ENCODE measurements at places on chromosomes 6 and 20. TPM values are rescaled to one million over a fixed set of nuclear protein-coding genes. Genes with fewer than 3 reads are reported as not detected.

DNA sequence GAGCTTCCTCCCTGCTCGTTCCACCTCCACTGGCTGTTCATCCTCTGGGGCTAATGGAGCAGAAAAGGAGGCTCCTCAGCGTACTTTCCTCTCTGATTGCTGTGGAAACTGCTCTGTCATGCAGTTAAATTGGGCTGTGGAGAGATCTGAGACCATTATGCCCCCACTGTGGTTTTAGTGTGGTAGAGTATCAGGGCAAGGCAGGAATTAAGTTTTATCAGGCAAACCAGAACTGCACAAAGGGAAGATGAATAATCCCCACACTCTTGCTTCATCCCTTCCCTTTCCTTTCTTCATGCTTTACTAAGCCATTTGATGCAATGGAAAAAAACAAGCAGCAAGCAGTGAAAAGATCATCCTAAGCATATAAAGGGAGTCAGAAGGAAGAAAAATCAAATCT, 11.9 kb upstream of the ME1 start:
- no peak for DNase-seq
- H3K4me3 ChIP-seq, result no peak overlapping the region
- no peaks in the 10 kb centered on the region for H3K36me3 ChIP-seq
- H3K27ac ChIP-seq, result no peak overlapping the region
- peaks cover 9% of the 10 kb centered on the region for H3K4me1 ChIP-seq

DNA sequence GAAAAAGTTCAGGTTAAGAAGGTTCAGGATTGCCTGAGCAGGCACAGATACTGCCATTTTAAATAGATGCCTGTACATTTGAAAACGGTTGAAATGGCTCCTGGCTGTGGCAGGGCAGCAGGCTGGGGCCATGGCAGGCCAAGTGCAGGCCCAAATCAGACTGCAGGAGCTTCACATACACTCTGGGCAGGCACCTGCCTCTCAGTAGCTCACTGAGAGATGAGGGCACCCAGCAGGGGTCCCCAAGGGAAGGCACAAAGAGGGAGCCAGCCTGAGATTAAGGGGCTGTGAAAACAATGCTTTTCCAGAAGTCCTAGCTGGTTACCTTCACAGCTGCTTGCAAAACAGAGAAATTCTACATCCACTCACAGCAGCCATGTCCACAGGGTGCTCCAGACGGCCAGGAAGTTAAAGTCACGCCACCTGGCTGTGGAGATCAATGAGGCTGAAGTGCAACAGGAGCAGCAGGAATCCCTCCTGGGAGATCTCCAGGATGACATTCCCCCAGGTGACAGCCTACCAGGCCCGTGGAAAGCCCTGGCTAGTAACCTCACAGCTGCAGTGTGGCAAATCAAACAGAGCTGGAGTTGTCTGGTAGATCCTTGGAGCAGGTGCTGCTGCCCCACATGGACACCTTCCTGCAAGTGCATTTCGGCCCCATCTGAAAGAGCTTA, 6.2 kb upstream of the RAET1E start:
- no peaks in the 10 kb centered on the region for H3K4me1 ChIP-seq
- no peak overlapping the region for H3K4me3 ChIP-seq
- H3K27me3 ChIP-seq, result no peaks in the 10 kb centered on the region
- peaks cover 4% of the 10 kb centered on the region for H3K36me3 ChIP-seq

- H3K27me3 ChIP-seq, result peaks cover 30% of the 10 kb centered on the region
- H3K4me1 ChIP-seq, result no peaks in the 10 kb centered on the region
- H3K36me3 ChIP-seq, result no peaks in the 10 kb centered on the region
- H3K4me3 ChIP-seq, result no peak overlapping the region
These were observed 19.4 kb downstream of the RSPO4 start for GRCh38 chr20:982754-983153.

- DNase-seq, result no peak
- H3K4me3 ChIP-seq, result no peak overlapping the region
- H3K27ac ChIP-seq, result no peak overlapping the region
- H3K36me3 ChIP-seq, result no peaks in the 10 kb centered on the region
- no peaks in the 10 kb centered on the region for H3K27me3 ChIP-seq
These were observed 10.6 kb downstream of the TFEB start for GRCh38 chr6:41724586-41725501.

GRCh38 chr6:35081426-35081851, 59.7 kb downstream of the TCP11 start:
- peaks cover 35% of the 10 kb centered on the region for H3K36me3 ChIP-seq
- no peak overlapping the region for H3K4me3 ChIP-seq
- no peak overlapping the region for H3K27ac ChIP-seq
- H3K4me1 ChIP-seq, result peaks cover 13% of the 10 kb centered on the region
- H3K27me3 ChIP-seq, result no peaks in the 10 kb centered on the region

DNA sequence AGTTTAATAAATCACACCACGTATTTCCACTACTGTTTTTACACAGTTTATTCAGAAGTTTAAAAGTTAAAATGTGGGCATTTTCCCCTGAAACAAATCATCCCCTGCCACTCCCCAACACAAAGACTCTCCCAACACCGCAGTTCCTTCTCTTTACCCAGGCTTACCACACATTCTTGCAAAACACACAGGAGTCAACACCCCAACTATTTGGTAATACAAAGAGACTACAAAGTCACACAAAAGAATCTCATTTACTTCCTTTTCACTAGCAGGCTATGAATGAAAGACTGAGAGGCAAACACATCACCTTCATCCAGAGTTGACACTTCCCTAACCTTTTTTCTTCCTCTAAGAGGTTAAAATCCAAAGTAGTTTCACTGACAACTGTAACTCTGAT, 51.1 kb downstream of the KCTD20 start:
- H3K4me1 ChIP-seq, result peaks cover 19% of the 10 kb centered on the region
- no peak overlapping the region for H3K27ac ChIP-seq
- H3K4me3 ChIP-seq, result no peak overlapping the region
- no peaks in the 10 kb centered on the region for H3K27me3 ChIP-seq
- H3K36me3 ChIP-seq, result peaks cover 40% of the 10 kb centered on the region

GRCh38 chr6:166760288-166760687, 133.2 kb upstream of the RPS6KA2 start:
- DNase-seq, result peak; percentile 2
- peaks cover 6% of the 10 kb centered on the region for H3K27me3 ChIP-seq
- H3K36me3 ChIP-seq, result no peaks in the 10 kb centered on the region

The MUC22 gene
- not detected for total RNA-seq

The MOXD1 gene
- 9.1 TPM for total RNA-seq
